Caco-2 (cell line): ENCODE measurements at places on chromosomes 2 and 18.

- H3K27me3 ChIP-seq = no peaks in the 10 kb centered on the region
- peaks cover 3% of the 10 kb centered on the region for H3K36me3 ChIP-seq
- H3K4me3 ChIP-seq = no peak overlapping the region
- DNase-seq = no peak
- no peaks in the 10 kb centered on the region for H3K4me1 ChIP-seq
Measured at GRCh38 chr2:86037141-86037794, 68.4 kb downstream of the POLR1A start.

GRCh38 chr2:45343251-45344017 is 267.6 kb downstream of the SRBD1 start:
- H3K4me1 ChIP-seq = no peaks in the 10 kb centered on the region
- no peak overlapping the region for H3K4me3 ChIP-seq
- no peaks in the 10 kb centered on the region for H3K36me3 ChIP-seq
- H3K27me3 ChIP-seq = peaks cover 2% of the 10 kb centered on the region; the same call in 1 of the 2 replicates
- DNase-seq = no peak

- H3K4me3 ChIP-seq = no peak overlapping the region
- no peak for DNase-seq
Measured at GRCh38 chr2:236086971-236087465, 81.2 kb downstream of the GBX2 start.

DNA sequence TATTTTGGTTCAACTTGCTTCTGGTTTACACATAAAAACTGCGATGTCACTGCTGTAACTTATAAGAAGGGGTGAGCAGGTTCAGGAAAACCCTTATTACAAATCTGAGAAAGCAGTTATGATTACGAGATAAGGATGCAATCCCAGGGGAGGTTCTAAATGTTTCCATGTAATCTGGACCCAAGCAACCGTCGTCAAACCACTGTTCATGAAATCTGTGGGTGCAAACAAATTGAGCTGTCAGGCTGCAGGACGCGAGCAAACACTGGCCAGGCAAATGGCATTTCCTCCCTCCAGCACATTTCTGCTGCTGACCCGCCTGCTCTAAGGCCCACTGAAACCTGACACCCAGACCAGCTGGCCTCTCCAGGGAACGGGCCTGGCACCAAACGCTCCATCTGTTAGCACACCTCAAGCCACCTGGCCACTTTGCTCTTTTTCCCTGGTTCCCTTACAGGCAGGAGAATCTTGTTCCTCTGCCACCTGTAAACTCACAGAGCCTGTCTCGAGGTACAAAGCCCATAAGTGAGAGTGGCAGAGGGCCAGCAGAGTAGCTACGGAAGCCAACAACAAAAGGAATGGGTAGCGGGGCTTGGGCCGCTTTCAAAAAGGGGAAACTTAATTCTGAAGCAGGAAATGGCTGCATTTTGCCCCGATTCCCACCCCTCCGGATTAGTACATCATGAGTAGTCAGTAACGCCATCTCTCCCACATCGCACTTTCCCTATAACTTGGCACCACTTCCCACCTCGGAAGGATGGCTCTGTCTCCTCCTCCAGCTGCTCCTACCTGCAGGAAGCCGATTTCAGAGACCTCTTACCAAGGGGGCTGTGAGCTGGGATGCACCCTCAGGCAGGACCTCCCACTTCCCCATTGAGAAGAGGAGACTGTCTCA is 26.5 kb downstream of the CRACDL start:
- H3K27ac ChIP-seq = peak overlapping the region; percentile 69
- no peaks in the 10 kb centered on the region for H3K27me3 ChIP-seq
- no peaks in the 10 kb centered on the region for H3K36me3 ChIP-seq
- H3K4me1 ChIP-seq = peaks cover 38% of the 10 kb centered on the region

- no peaks in the 10 kb centered on the region for H3K27me3 ChIP-seq
- peak overlapping the region; percentile 58 for H3K27ac ChIP-seq
- DNase-seq = no peak
- H3K36me3 ChIP-seq = no peaks in the 10 kb centered on the region
- no peak overlapping the region for H3K4me3 ChIP-seq
- H3K4me1 ChIP-seq = peaks cover 12% of the 10 kb centered on the region; the same call in 1 of the 2 replicates
Measured at GRCh38 chr2:105255979-105256378, 14.4 kb downstream of the GPR45 start.
